Muscle of back (tissue), 13 donors: ENCODE measurements at places on chromosomes 13 and 19.

DNA sequence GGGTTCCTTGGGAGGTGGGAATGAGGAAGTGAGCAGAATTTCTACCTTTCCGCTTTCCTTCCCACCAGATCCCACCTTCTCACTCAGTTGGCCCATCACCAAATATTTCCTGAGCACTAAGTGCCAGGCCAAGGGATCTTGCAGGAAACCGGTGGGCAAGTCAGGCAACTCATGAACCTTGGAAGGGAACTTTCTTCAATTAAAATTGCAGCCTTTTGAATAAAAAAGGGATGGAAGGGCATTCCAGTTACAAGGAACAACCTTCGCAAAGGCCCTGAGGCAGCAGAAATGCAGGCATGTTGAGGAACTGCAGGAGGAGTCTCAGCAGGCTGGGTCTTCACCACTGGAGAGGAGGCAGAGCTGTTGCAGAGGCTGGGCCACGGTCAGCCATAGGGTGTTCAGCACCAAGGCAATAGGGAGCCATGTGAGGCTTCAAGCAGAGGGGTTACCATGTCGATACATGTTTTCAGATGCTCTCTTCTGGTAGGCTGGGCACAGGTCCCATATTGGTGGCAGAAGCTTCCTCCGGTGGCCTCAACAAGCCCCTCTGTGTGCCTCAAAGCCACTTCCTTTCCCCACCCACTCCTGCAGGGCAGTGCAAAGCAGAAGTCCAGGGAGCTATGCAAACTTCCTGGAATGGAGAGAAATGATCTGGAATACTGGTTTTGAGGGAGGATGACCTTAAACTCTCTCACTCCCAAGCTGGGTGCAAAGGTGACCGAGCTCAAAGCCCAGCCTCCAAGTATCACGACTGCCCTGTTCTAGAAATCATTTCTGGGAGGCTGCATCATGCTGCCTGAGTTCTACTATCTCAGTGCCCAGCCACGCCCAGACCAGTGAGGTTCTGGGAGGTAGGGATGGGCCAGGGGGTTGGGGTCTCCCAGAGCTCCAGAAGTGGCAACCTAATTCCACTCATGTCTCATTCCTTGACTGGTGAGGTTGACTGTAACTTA lies at the start of gene FUT6:
TSS of gene FUT6 (minus strand) at position 638 of the 953 bp plus-strand sequence. CDS start 7,135 bp downstream, outside the sequence.
- DNase-seq = no peak

- DNase-seq = no peak
Measured at GRCh38 chr19:3687393-3687773, 12.9 kb downstream of the PIP5K1C start.

GRCh38 chr19:33064792-33065550 lies at the start of gene RHPN2:
Gene RHPN2, minus strand, starts transcription at chr19:33064888. Its CDS starts 36 bp downstream, at chr19:33064852.
- DNase-seq = peak; percentile 48

DNA sequence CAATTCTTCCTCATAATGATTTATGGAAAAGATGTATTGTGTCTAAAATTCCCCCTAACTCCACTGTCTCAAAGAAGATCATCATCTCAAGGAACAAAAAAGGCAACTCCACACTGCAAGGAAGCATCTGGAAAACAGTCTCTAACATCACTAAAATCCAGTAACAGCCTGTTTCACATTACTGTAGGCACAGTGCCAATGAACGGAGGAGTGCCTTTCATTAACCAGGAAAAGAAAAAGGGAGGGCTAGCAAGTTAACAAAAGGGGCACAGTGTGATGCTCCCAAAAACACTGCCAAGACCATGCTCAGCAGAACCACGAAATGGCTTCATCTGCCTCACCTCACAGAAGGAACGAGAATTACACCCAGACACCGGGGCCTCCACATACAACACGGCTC lies 8.5 kb downstream of the TMTC4 start:
- peak; percentile 22 for DNase-seq

GRCh38 chr13:77696006-77696878 lies 1.2 kb upstream of the SLAIN1 start:
- DNase-seq = no peak

GRCh38 chr19:17719730-17720400 lies 585 bp downstream of the MAP1S start:
- peak; percentile 21 for DNase-seq

- peak; percentile 3 for DNase-seq
Measured at GRCh38 chr13:105463011-105463501, 1072.4 kb downstream of the EFNB2 start.

DNA sequence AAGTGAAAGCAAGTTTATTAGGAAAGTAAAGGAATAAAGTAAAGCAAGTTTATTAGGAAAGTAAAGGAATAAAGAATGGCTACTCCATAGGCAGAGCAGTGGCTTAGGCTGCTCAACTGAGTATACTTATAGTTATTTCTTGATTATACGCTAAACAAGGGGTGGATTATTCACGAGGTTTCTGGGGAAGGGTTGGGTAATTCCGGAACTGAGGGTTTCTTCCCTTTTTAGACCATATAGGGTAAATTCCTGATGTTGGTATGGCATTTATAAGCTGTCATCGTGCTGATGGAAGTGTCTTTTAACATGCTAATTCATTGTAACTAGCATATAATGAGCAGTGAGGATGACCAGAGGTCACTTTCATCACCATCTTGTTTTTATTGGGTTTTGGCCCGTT lies 194.3 kb downstream of the DLEU7 start:
- no peak for DNase-seq

DNA sequence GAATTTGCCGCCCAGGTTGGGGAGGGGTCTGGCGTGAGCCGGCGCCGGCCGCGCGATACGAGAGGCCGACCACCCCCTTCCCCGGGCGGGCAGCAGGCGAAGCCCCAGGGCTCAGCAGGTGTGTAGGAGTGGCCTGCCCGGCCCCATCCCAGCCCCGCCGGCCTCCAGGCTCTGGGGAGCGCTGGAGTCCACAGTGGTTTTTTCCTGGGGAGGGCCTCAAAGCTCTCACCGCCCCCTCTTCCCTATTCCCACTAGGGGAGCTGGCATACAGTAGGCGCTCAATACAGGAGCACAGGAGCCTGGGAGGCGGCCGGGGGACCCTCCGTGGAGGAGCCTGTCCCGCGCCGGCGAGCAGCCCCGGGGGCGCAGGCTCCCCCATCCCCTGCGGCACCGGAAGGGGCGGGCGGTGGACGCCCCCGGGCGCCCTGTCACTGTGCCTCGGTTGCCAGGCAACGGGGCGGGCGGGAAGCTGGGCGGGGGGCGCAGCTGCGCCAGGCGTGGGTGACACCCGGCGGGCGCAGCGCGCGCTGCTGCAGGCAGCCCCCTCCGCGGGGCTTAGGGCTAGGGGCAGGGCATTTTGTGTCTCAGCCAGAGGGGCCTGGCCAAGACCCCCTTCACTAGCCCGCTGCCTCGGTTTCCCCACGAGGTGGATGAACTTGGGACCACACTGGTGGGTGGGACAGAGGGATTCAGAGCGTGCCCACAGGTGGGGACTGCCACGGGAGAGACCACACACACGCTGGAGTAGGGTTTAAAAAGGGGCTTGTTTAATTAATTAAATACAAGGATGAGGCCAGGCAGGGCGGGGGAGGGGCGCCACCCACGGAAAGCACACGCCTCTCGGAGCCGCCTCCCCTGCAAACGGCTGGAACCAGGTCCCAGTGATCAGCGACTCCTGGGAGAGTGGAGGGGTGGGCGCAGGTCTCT lies 3.6 kb upstream of the REXO1 start:
- DNase-seq = no peak

GRCh38 chr19:39212375-39212742 lies 8.3 kb upstream of the SYCN start:
- DNase-seq = no peak

DNA sequence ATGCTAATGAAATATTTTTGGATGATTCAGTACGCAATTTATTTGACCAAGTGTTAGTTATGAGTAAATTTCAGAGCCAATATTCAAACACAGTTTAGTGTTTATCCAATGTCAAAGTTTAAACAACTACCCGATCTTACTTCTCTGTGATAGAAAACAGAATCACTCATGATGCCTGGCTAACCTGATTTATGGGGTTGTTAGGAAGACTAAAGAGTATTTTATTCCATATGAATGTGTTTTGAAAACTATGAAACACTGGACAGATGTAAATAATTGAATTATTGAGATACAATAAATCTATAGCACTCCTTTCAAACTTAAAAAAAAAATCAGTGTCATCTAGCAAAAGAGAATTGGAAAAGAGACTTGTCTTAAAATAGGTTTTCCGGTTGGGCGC lies 1181.8 kb downstream of the EFNB2 start:
- DNase-seq = no peak

- DNase-seq = no peak
Measured at GRCh38 chr13:111505175-111505777, 184.8 kb downstream of the TEX29 start.

DNA sequence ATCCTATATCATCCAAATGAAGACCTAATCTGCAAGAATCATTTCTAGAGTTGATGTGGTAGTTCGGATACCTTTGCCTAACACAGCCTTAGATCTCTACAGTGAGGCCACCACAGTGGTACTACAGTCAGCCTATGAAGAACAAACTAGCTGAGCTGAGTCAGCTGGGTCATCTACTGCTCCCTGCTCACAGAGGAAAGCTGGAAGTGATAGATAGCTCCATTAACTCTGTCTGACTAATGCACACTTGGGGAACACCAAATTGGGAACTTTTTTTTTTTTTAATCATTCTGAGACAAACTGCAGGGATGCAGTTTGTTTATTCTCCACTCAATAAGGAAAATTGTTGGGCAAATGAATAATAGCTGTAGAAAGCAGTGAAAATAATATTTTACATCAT lies 1160.6 kb downstream of the PCDH9 start:
- no peak for DNase-seq
